ENCODE measurements at places on chromosomes 16 and 17. TPM values are rescaled to one million over a fixed set of nuclear protein-coding genes. Genes with fewer than 3 reads are reported as not detected.

- DNase-seq: no peak
Observed at GRCh38 chr16:12158428-12158827, 181.9 kb downstream of the SNX29 start.

- no peak for DNase-seq
Observed at GRCh38 chr17:66604376-66604775, 230.5 kb upstream of the CACNG5 start.

ABCC6 gene
- polyA plus RNA-seq: 30.6 TPM

CTCF gene
- 18.9 TPM for polyA plus RNA-seq

SOX15 gene
- polyA plus RNA-seq: 0.53 TPM

GRCh38 chr17:57402681-57403180 lies 146.4 kb downstream of the MSI2 start:
- no peak for DNase-seq

DNA sequence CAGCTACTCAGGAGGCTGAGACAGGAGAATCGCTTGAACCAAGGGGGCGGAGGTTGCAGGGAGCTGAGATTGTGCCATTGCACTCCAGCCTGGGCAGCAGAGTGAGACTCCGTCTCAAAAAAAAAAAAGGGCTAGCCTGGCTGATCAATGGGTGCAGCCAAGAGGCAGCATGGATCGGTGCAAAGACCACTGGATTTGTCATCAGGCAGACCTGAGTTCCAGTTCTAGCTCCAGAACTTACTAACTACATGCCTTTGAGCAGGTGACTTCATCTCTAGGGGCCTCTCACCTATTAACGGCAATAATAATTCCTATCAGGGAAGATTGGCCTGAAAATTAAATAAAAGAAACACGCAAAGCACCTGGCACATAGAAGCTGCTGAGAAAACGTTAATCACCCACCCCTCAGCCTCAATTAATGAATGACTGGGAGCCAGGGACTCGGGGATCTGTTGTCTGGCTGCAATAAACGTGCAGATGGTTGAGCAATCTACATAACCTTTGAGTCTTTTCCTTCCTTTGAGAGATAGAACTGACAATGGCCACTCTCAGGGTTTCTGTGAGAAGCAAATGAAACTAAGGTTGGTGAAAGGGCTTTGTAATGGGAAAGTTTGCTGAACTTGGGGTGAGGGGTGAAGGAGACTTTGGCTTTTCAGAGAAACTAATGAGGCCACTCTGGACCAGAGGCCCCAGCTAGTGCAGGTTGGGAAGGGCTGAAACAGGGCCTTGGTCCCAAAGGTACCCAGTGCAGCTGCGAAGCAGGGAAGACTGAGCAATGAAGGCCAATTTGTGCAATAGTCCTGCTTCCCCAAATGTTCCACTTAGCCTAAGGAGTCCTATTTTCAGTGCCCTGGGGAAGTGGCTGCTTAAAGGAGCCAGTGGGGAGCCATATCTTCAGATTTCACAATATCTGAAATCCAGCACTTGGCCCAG lies 7.6 kb downstream of the SEZ6L2 start:
- DNase-seq: no peak

DNA sequence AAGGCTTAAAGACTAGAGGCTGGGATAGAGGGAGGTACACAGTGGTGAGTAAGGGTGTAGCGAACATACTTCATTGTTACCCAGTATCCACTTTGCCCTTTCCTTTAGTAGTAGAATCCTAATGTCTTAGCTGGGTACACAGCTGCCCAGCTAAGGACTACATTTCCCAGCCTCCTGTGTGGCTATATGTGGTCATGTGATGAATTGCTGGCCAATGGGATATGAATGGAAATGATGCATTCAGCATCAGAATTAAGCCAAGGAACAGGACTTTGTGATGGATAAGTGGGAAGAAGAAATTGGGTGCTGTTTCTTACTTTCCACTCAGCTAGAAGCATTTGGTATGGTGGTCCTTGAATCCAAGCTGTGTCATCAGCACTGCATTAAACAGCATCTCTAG lies 55.9 kb downstream of the FOXL1 start:
- DNase-seq: no peak

DNA sequence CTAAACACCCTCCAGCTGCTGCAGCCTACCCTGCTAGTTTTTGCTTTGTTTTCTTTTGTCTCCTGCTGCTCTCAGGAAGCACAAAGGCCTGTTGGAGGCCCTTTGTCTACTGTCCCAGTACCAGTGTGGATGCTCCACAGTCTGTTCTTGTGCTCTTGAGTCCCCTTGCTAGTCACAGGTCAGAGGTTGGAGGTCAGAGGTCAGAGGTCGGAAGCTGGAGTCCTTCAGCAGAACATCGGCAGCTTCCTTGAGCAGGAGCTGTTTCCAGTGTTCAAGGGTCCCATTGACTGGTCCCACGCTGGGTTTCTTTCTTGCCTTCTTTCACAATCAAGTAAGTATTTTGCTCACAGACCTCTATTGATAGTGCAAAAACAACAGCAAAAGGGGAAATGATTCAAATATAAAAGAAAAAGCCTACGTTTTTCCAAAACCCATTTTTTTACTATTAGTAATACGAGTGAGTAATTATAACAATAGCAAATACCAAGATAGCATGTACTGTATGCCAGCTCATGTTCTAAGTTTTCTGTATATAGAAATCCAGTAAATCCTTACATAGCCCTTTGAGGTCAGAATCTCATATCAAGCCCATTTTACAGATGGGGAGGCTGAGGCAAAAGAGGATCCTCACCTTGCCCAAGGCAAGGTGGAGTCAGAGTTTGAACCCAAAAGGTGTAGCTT lies 10.9 kb upstream of the IL34 start:
- no peak for DNase-seq

DNA sequence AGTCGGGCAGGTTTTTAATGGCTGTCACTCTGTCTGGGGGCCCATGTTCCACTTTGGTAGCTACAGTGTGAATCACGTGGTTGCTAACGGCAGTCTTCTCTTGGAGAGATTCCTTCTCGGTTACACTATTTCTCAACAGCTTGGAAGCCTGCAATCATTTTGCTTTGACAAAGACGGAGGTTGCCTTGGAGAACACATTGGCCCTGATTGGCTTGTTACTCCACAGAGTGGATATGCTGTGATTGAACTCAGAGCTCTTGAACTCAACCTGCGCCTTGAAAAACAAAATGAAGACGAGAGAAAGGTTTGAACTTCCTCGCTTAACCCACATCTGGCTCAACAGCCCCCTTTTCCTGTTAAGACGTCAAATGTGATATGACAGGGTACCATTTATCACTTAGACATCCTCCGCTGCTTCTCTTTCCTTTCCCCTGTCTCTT lies 218.9 kb downstream of the MAF start:
- DNase-seq: no peak

DNA sequence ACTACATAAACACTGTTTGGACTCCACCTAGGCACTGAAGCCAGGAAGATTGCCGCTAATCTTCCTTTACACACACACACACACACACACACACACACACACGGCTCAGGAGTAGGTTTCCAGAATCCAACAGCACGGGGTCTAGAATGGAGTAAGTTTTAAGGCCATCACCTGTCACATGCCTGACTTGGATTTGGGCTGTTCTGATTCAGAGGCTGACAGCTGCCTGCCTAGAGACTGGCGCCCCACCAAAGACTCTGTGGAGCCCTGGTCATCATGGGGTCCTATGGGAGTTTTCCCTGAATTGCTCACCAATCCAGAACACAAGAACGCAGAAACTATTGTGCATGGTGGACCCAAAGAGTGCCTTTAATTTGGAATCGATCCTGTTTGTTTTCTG lies 10.9 kb downstream of the CDRT4 start:
- DNase-seq: no peak

DNA sequence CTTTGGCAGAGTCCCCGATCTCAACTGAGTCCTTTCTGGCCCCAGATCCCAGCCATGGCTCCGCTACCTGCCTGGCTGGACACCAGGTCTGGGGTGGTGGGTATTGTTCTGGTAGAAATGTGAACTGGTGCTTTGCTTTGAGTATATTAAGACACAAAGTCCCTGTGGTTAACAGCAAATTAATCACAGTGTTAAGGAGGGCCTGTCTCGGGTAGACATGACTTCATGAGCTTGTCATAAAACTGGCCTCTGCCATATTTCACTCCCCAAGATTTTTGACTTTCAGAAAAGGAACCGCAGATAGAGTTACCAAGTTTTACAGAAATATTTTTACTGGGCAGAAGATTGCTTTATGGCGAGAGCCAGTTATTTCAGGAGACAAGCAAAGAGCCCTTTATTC lies 19.5 kb downstream of the NKD1 start:
- no peak for DNase-seq

GRCh38 chr16:46797501-46797900 lies 33.5 kb downstream of the C16orf87 start:
- no peak for DNase-seq

COQ7 gene
- 7.8 TPM for polyA plus RNA-seq

GRCh38 chr17:27239046-27239445 lies 54.9 kb upstream of the WSB1 start:
- no peak for DNase-seq

DNA sequence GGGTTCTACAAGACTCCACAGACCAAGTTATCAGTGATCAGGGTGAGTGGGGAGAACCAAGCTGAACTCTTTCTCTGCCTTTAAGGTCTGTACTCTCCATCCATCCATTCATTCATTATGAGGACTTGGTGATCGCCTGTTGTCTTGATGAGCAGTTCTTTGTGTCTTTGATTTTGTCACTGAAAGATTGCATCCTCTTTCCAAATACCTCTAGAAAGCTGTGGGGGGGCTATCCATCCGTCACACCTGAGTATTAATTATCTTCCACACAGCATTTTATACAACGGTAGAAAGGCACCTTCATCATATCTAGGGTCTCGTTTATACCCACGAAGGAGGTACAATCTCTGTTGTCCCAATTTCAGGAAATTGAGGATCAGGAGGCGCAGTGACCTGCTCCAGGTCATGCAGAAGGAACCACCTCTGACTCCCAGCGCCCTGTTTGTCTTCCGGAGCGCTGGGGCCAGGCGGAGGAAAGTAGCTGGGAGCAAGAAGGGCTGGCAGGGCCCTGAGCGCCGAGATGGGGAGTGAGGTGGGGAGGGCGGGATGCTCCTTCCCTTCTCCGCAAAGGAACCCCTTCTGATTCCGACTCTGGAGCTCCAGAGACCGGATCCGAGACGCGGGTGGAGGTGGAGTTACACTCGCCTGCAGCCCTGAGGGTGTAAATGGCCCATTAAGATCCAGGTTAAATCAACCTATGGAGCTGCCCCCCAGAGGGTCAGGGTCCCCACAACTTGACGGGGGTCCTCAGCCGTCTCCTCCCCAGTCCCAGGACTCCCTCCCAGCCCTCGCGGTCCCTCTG lies 605 bp upstream of the ABAT start:
- DNase-seq: no peak

GRCh38 chr17:2462481-2462880 lies 49.2 kb downstream of the METTL16 start:
- no peak for DNase-seq

NACA2 gene
- not detected for polyA plus RNA-seq

DNA sequence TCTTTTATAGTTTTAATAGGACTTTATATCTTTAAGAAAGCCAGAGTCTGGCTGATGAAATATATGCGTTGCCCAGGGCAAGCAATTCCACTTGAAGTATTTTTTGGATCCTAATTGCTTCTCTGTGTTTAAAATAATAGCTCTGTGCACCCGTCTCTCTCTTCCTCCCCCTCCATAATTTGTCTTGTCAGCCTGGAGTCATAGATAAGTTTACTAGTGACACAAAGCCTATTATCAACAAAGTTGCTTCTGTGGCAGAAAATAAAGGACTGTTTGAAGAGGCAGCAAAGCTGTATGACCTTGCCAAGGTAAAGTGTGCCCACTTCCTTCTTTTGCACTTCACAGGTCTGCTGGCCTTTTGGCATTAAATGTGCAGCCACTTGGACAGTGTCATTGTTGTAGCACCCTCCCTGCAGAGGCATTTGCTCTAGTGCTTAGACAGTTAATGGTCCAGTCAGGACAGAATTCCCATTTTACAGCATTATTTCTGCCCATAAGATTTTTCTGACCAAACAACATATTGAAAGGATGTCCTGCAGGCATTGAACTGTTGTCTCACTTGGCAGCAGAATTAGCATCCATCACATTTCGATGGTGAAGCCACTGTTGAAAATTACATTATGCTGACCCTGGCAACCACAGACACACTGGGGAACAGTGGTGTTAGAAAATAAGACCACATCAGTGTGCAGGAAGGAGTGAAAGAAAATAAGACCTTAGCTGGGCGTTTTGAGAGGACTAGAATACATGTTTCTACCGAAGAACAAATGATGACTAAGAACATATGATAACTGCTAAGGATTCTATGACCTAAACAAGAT lies 28.4 kb upstream of the SLC12A3 start:
- DNase-seq: no peak

- no peak for DNase-seq
Observed at GRCh38 chr17:7987112-7987893, 15.1 kb upstream of the GUCY2D start.

KRTAP2-1 gene
- not detected for polyA plus RNA-seq

HOXB8 gene
- polyA plus RNA-seq: 0.15 TPM

DNA sequence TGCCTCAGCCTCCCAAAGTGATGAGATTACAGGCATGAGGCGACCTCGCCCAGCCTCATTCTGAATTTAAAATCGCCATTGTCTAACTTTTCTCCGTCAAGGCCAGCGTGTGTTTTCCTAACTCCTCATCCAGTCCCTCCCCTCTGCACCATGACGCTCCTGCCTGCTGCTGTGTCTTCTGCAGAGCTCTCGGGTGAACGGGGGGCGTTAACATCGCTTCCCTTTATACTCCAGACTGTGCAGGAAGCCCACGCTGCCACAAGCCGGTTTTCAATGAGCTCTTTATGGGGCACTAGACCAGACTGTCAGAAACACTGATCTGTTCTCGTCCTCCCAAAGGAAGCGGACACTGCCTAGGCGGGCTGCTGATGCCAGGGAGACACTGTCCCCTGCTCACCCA lies 13.2 kb downstream of the AANAT start:
- DNase-seq: no peak

GRCh38 chr17:38322897-38323296 lies 20.9 kb downstream of the GPR179 start:
- DNase-seq: no peak

DNA sequence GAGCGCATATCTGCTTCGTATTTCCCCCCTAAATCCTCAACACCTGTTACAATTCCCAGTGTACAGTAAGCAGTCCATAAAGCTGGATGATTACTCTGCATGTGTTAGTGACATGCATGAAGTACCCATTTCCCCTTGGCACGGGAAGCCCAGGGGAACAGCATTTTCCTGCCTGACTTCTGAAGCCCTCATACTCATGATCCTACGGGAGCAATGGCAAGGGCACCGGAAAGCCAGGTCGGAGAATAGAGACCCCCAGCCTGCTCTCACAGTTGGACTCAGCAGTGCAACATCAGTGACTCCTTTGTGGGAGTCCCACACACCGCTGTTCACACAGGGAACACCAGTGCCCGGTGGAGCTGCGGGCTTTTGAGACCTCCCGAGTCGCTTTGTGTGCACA lies 336.9 kb downstream of the CDH13 start:
- DNase-seq: no peak

GRCh38 chr17:31388351-31388750 lies 3.1 kb upstream of the RAB11FIP4 start:
- DNase-seq: no peak
